ENCODE measurements at places on chromosomes 1 and 21.

GRCh38 chr1:109263597-109264378 is 14.4 kb downstream of the CELSR2 start:
- DNase-seq, result peak; percentile 71

GRCh38 chr1:169307176-169307575 is 60.4 kb downstream of the NME7 start:
- no peak for DNase-seq

GRCh38 chr1:216464489-216464888 is 41.2 kb upstream of the USH2A start:
- no peak for DNase-seq

- no peak for DNase-seq
Observed at GRCh38 chr21:16307256-16307655, 577.5 kb downstream of the USP25 start.

- DNase-seq, result no peak
Observed at GRCh38 chr1:153698020-153698922, 19.8 kb downstream of the NPR1 start.

- DNase-seq, result no peak
Observed at GRCh38 chr1:245983294-245983967, 523.6 kb downstream of the SMYD3 start.

GRCh38 chr1:112744009-112744578 is 29.0 kb upstream of the PPM1J start:
- no peak for DNase-seq

- peak; percentile 69 for DNase-seq
Observed at GRCh38 chr1:65075123-65075976, 72.7 kb upstream of the AK4 start.

DNA sequence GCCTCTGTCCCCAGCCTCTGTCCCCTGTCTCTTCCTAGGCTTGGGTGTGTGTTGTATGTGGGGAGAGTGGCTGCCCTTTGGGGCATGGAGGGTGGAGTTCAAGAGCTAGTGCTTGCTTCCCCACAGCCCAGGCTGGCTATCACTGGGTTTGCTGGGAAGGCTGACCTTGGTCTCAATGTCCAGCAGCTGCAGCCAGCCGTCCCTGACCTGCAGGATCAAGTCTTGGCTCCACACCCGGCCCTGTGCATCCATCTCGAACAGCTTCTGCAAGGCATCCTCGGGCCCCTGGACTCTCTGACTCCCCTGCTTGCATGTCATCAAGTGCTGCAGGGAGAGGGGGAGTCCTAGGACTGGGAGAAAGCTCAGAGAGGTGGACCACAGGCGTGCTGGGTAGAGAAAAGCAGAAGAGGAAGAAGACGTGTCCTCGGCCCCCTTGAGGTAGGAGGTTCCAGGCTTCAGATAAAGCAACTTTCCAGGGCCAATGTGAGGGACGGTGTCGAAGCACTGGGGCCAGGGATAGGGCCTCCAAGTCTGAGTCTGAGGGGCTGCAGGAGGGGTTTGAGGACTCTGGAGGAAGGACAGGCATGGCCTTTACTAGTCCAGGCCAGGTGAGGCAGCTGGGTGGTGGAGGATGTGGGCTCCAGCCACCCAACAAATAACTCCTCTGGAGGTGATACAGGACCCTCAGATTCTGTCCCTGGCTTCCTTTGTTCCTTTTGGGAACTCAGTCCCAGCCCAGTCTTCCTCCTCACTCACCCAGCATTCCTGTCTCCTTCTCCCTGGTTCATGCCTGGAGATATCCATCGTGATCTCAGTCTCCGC is 4.0 kb downstream of the EPS8L3 start:
- peak; percentile 50 for DNase-seq

- no peak for DNase-seq
Observed at GRCh38 chr1:43243299-43243698, 26.5 kb upstream of the TMEM125 start.

DNA sequence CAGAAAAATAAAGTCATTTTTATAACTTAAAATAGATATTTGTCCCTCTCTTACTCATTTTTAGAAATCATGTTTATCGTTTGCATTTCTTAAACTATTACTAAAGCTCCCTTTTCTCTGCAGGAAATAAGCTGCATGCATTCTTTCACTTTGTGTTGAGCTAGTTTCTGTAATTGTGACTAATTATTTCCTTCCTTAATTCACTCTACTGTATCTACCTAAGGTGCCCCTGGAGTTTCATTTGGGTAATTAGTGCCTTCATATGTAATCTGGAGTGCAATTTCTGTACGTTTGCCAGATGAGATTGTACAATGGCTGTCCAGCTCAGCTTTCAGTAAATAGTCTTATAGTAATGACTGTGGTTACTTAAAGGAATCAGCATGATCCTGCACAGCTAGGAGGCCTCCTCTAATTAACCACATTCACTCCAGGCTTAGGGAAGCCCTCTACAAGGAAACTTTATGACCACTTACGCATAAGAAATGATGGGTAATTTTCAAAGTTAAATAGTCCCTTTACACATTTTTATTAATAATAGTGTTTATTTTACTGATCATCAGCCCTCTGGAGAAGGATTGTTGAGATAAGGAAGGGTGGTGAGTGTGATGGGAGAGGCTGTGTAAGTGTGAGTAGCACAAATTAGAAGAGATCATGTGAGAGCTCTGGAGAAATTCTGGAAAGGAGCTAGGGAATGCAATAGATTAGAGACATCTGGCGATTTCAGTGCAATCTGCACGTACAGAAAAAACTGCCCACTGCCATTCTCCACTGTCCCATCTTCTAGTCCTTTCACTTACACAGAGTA is 86.8 kb downstream of the LRRC8C start:
- DNase-seq, result no peak

GRCh38 chr1:94828251-94828650 is 8.1 kb downstream of the SLC44A3 start:
- no peak for DNase-seq

- no peak for DNase-seq
Observed at GRCh38 chr21:42452401-42453223, 43.4 kb downstream of the RSPH1 start.

DNA sequence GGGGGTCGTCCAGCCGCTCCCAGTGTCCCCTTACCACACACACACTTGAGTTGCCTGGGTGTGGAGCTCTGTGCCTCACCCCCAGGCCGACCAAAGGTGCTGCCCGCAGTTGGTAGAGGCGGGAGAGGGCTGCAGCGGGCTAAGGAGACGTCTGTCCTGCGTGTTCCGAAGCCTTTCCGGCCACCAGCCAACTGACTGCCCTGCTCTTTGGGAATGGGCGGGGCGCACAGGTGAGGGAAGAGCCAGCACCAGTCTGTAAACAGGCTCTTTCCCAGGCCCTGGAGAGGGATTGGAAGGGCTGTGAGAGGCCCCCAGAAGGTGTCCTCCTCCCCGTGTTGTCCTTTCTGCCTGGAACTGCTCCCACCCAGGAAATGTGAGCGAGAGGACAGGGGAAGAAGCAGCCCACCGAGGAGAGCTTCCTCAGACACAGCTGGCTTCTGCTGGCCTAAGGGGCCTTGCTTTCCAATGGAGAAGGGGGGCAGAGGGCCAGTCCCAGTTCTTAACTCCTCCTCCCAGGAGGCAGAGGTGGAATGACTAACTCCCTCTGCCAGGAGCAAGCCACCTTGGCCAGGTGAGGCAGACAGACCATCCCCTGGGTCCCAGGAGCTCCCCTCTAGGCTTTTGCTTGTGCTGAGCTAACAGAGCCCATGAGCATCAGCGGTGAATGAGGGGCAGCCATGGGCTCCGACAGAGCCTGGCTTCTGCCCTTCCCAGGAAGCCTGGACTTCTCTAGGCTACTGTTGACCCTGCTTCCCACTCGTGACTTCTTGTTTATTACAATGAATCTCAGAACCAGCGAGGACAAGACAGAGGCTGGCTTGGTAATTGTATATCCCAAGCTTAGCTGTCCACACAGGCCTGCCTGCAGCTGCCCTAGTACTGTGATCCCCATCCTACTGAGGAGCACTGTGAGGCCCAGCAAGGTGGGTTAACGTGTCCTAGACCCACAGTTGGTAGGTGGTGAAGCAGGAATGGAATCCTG is 158.1 kb upstream of the COA6 start:
- DNase-seq, result no peak
